NB4 (cell line): ENCODE measurements at places on chromosomes 12 and 14.

DNA sequence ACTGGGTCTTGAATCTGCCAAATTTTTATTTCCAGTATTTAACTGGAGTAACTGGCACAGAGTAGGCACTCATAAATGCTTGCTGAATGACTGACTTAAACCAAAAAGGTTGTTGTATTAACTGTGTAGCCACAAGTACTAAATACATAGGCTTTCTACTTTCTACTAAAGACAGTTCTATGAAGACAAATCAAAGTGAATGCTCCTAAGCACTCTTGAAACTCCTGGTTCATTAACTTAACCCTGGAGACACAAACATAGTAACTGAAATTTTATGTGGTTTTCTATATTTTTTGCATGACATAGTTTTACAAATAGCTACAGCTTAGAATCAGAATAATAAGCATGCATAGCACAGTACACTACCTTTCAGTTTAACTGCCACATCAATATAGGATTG, 70.4 kb downstream of the TXNDC16 start:
- no peak for DNase-seq

DNA sequence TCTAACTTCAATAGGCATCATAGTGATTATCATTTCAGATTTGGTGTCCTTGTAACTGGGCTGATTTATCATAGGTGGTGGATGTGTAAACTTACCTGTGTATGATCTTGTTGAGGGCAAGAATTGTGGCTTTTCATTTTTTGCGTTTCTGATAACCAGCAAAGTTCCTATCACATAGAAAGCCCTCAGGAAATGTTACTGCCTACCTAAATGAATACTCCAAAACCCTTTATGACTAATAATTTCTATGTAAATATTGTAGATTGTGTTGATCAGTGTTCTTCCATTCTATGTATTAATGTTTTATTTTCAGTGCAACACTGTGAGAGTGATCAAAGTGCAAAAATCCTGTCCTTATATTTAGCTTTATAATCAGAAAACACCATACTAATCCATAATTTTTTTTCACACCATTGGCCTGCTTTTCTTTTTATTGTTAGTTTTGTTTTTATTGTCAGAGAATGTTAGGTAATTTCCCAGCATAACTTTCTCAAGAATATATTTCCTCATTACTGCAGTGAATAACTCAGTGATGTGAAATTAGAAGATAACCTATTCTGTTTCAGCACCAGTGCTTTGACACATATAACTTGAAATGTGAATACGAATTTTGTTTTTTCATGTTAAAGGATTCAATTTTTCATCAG, 94.1 kb downstream of the GPHN start:
- DNase-seq = no peak

GRCh38 chr14:29102996-29103395, 336.4 kb downstream of the FOXG1 start:
- DNase-seq = no peak

DNA sequence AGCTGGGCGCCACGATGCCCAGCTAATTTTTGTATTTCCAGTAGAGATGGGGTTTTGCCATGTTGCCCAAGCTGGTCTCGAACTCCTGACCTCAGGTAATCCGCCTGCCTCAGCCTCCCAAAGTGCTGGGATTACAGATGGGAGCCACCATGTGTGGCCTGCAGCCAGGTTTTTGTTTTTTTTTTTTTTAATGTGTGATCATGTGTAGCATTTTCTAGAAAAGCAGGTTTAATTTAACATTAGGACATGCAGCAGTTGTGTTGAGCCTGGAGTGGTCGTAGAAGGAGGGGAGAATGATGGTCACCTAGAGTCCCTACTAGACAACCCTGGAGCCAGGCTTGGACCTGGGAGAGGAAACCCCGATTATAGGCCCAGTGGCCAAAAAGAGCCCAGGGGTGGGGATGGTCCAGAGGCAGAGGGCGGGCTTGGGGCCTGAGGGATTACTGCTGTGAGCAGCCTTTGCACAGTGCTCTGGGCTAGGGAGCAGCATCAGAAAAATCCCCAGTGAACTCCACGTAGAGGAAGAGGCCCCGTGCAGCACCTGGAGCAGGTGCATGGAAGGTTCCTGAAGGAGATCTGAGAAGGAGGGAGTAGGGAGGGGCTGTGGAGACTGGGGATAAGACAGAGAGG, 13.6 kb downstream of the DLK1 start:
- no peak for DNase-seq

DNA sequence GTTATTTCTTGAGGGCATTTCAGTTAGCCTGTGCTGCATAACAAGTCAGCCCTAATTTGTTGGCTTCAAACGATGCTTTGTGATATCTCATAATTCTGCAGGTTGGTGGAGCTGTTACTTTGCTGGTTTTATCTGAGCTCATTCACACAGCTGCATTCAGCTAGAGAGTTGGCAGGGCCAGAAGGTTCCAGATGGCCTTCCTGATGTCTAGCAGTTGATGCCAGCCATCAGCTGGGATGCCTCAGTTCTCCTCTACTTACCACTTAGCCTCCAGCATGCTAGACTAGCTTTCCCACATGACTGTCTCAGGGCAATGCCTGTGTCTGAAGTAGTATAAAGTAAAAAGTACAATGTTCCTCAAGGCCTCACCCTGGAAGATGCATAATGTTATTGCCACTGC, 130.6 kb downstream of the SLC35F4 start:
- DNase-seq = no peak

DNA sequence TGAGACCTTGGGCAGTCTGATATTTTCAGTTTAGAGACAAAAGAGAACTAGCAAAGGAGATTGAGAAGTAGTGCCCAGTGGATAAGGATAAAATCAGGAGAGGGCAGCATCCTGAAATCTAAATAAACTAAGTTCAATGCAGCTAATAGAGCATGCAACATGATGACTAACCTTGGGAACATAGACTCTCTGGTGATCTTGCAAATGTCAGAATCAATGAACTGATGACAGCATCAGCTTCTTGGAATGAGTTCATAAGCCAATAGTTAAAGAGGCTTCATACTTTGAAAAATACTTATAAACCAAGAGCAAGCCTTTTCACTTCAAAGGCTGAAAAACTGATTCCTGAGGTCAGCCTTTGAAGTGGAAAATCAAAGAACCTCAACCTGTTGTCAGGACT, 8.2 kb downstream of the TAS2R19 start:
- no peak for DNase-seq
